ENCODE measurements at places on chromosomes 12 and 14.

DNA sequence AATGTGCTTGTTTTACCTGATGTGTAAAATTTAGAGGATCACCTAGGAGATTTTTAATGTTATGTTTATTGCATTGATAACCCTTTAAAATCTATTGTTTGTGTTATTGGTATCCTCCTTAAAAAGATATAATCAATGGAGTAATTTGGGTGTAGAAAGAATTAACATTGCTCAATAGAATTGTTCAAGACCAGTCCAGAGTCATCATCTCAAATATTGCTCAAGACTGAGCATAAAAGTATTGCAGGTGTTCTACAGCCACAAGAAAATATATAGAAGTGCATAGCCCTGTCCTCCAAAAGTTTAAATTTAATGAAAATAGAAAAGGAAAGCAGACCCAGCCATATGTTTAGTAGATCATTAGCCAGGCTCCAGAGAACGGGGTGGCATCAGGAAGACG lies 102.5 kb upstream of the ARID2 start:
- no peak for DNase-seq

DNA sequence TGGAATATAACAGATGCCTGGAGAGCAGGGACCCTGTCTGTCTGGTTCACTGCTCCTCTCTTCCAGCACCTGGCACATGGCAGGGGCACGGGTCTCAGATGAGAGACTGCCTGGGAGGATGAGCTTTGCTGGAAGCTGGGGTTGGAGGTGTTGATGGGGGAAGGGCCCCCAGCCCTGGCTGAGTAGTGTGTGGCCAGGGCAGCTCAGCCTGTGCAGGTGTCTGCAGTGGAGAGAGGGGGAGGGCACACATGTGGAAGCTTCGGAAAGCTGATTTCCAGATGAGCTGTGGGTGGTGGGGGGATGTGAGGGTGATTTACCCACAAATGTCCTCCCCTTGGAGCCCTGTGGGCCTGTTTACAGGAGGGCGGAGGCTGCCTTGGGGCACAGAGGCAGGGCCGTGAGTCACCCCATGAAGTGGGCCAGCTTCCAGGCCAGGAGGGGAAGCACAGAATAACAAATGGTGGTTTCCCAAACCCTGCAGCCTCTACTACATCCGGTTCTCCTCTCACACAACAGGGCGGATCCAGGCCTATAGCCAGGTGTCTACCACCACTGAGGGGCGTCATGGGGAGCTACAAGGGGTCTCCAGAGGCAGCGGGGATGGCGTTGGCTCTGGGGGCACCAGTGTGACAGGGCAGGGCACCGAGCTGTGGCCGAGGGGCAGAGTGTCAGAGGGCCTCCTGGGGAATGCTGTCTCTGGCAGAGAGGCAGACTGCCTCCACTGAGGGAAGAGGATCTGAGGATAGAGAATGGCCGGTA lies 11.0 kb downstream of the KRT7 start:
- DNase-seq: no peak

DNA sequence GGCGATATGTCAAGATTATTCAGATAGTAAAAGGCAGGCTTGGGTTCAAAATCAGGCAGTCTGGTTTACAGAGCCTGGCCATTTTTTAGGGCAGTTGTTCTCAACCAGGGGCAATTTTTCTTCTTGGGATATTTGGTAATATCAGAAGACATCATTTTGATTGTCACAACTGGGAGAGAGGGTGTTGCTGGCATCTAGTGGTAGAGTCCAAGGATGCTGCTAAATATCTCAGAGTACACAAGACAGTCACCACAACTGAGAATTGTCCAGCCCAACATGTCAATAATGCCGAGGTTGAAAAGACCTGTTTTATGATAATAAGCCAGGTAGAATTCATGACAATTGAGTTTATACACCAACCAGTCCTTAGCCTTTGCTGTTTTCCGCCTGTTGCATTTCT lies 733.9 kb downstream of the NRXN3 start:
- no peak for DNase-seq

- DNase-seq: no peak
These were observed 70.9 kb downstream of the ASCL4 start for GRCh38 chr12:107845226-107845979.

DNA sequence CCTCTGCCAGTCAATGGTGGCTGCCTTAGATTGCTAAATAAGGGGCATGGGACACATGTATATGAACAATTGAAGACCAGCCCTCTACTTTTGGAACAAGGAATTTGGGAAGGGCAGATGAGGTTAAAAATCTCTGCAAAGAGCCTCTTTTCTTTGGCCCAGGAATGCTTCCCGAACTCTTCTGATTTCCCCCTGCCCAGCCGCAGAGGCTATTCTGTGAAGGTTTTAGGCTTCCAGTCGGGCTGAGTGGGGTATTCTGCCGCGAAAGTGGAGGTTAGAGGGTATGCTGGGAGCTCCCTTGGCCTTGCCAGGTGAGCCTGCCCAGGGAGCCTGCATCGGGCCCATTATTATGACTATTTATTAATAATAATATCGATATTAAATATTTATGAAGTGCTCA lies 1.2 kb downstream of the POU6F1 start:
- DNase-seq: no peak
